Thoracic aorta (tissue), 2 donors: ENCODE measurements at places on chromosomes 1 and 21. TPM values are rescaled to one million over a fixed set of nuclear protein-coding genes. Genes with fewer than 3 reads are reported as not detected.

The SPRR4 gene
- total RNA-seq = not detected

DNA sequence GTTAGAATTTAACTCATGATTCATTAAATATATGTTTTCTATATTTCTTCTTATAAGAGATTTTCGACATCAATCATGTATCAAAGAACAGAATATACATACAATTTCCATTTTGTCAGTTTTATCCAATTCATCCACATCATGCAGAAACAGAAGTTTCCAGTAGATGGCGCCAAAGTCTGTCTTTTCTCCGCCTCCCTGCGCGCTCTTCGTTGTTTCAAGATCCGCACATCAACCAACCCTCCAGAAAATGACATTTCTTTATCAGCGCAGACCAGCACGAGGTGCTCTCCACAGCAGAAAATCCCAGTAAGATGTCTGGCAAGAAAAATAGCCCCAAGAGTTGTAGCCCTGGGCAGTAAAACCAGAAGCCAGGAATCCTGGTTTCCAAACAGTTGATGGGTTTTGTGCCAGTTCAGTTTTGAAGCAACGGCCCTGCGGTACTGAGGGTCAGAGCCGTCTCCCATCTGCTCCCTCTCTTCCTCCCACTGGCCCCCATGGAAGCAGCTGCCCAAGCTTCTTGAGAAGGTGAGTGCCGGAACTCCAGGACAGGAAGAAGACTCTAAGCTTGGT is 38.6 kb upstream of the GPR137B start:
- no peak overlapping the region for H3K27ac ChIP-seq
- peaks cover 4% of the 10 kb centered on the region for H3K4me1 ChIP-seq
- H3K4me3 ChIP-seq = peak overlapping the region; percentile 36
- no peak for DNase-seq
- no peaks in the 10 kb centered on the region for H3K27me3 ChIP-seq

DNA sequence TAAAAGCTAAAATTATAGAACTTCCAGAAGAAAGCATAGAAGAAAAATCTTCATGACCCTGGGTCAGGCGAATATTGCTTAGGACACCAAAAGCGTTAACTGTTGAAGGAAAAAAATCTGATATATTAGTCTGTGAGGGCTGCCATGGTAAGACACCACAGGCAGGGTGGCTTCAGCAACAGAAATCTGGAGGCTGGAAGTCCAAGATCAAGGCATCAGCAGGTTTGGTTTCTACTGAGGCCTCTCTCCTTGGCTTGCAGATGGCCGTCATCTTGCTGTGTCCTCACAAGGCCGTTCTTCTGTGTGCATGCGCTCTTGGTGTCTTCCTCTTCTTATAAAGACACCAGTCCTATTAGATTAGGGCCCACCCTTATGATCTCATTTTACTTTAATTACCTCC is 14.5 kb downstream of the IFNLR1 start:
- no peak overlapping the region for H3K4me3 ChIP-seq
- H3K27ac ChIP-seq = no peak overlapping the region
- no peaks in the 10 kb centered on the region for H3K36me3 ChIP-seq
- no peaks in the 10 kb centered on the region for H3K4me1 ChIP-seq
- no peak for DNase-seq

- no peaks in the 10 kb centered on the region for H3K27me3 ChIP-seq
- H3K4me1 ChIP-seq = no peaks in the 10 kb centered on the region
- H3K36me3 ChIP-seq = no peaks in the 10 kb centered on the region
- no peak overlapping the region for H3K27ac ChIP-seq
- no peak for DNase-seq
Observed at GRCh38 chr1:179825206-179825605, 52.4 kb downstream of the TOR1AIP2 start.

GRCh38 chr1:237482777-237483176 is 407.9 kb downstream of the ZP4 start:
- no peaks in the 10 kb centered on the region for H3K27me3 ChIP-seq
- no peak overlapping the region for H3K27ac ChIP-seq
- H3K36me3 ChIP-seq = peaks cover 6% of the 10 kb centered on the region
- H3K4me3 ChIP-seq = no peak overlapping the region
- no peak for DNase-seq

- H3K4me3 ChIP-seq = no peak overlapping the region
- H3K27ac ChIP-seq = no peak overlapping the region
- no peaks in the 10 kb centered on the region for H3K4me1 ChIP-seq
- no peaks in the 10 kb centered on the region for H3K27me3 ChIP-seq
Observed at GRCh38 chr21:26982767-26983166, 15.9 kb upstream of the ADAMTS5 start.

GRCh38 chr1:156151093-156151688 is 2.2 kb upstream of the SEMA4A start:
- DNase-seq = no peak
- no peak overlapping the region for H3K4me3 ChIP-seq
- H3K27me3 ChIP-seq = no peaks in the 10 kb centered on the region
- no peaks in the 10 kb centered on the region for H3K36me3 ChIP-seq
